Suprapubic skin (tissue), 4 donors: ENCODE measurements at places on chromosomes 2 and 18. TPM values are rescaled to one million over a fixed set of nuclear protein-coding genes. Genes with fewer than 3 reads are reported as not detected.

The CNTNAP5 gene
- total RNA-seq, result not detected

The SERPINB3 gene
- 24.8 TPM for total RNA-seq

The HOXD12 gene
- not detected for total RNA-seq

The FAM168B gene
- total RNA-seq, result 130 TPM

The ST8SIA3 gene
- not detected for total RNA-seq

The ERMN gene
- not detected for total RNA-seq

The SLC30A3 gene
- not detected for total RNA-seq

The MEP1B gene
- not detected for total RNA-seq

The TMEM247 gene
- total RNA-seq, result not detected

The TCF23 gene
- not detected for total RNA-seq

The SATB2 gene
- total RNA-seq, result 12.1 TPM
